ENCODE measurements at places on chromosomes 7 and 10. TPM values are rescaled to one million over a fixed set of nuclear protein-coding genes. Genes with fewer than 3 reads are reported as not detected.
A peak's percentile ranks its signal among the peaks of the same experiment; 100 is the strongest.

GRCh38 chr10:85861513-85862197 lies 504.9 kb downstream of the GRID1 start:
- no peak overlapping the region for H3K4me3 ChIP-seq
- H3K27ac ChIP-seq = no peak overlapping the region
- DNase-seq = no peak
- peaks cover 11% of the 10 kb centered on the region for H3K27me3 ChIP-seq

TOMM7 gene
- 244 TPM for total RNA-seq

GRCh38 chr10:70616761-70617160 lies 14.2 kb upstream of the PRF1 start:
- H3K4me1 ChIP-seq = peaks cover 57% of the 10 kb centered on the region
- H3K27ac ChIP-seq = peak overlapping the region; percentile 87
- no peak for DNase-seq
- H3K27me3 ChIP-seq = peaks cover 7% of the 10 kb centered on the region
- H3K4me3 ChIP-seq = no peak overlapping the region
- peaks cover 16% of the 10 kb centered on the region for H3K36me3 ChIP-seq

ADAM12 gene
- 0.63 TPM for total RNA-seq

- H3K27ac ChIP-seq = no peak overlapping the region
- no peaks in the 10 kb centered on the region for H3K27me3 ChIP-seq
- H3K4me3 ChIP-seq = no peak overlapping the region
- no peaks in the 10 kb centered on the region for H3K36me3 ChIP-seq
- H3K4me1 ChIP-seq = no peaks in the 10 kb centered on the region
- DNase-seq = no peak
Observed at GRCh38 chr7:8965177-8965576, 531.8 kb downstream of the NXPH1 start.

DNA sequence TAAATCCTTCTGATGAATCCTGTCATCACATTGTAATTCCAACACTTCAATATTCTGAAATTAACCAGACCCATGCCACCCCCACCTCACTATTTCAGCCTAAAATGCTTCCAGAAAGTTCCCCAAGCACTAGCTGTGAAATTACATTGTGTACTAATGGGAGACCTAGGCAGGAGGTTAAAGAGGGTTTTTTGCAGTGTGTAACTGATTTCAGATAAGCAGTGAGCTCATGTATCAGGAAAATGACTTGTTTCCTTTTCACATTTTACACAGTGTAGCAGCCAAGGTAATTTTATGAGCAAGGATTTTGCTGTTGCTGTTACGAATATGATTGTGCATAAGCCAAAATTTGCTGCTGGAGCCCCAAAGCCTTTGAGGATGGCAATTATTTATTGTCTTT lies 129.0 kb downstream of the INHBA start:
- DNase-seq = no peak
- no peak overlapping the region for H3K4me3 ChIP-seq
- no peaks in the 10 kb centered on the region for H3K27me3 ChIP-seq
- no peak overlapping the region for H3K27ac ChIP-seq
- no peaks in the 10 kb centered on the region for H3K36me3 ChIP-seq
- no peaks in the 10 kb centered on the region for H3K4me1 ChIP-seq

DNA sequence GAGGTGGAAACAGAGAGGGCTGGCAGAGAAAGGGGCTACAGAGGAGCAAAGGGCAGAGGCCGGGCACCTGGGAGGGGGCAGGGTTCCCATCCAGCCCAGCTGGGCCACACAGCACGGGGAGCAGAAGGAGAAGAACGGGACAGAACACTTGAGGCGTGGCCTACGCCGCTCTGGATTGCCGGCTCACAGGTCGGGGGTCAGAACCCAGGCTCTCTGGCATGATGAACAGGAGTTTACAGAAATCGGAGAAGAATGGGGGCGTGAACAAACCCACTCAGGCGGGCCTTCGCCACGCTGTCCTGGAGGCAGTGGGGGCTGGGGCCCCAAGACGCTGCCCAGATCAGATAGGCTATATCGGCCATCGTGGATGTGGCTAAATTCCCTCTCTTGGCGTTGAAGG lies 362.2 kb upstream of the SHH start:
- no peaks in the 10 kb centered on the region for H3K36me3 ChIP-seq
- H3K4me3 ChIP-seq = no peak overlapping the region
- no peaks in the 10 kb centered on the region for H3K4me1 ChIP-seq
- no peak overlapping the region for H3K27ac ChIP-seq
- peaks cover 11% of the 10 kb centered on the region for H3K27me3 ChIP-seq
- no peak for DNase-seq

TMEM140 gene
- total RNA-seq = 26.4 TPM

GLI3 gene
- total RNA-seq = 0.51 TPM

- DNase-seq = no peak
- no peaks in the 10 kb centered on the region for H3K27me3 ChIP-seq
- H3K4me3 ChIP-seq = no peak overlapping the region
- H3K4me1 ChIP-seq = no peaks in the 10 kb centered on the region
- no peak overlapping the region for H3K27ac ChIP-seq
- H3K36me3 ChIP-seq = no peaks in the 10 kb centered on the region
Observed at GRCh38 chr10:24034571-24034970, 174.4 kb upstream of the KIAA1217 start.

LHFPL3 gene
- not detected for total RNA-seq

DNA sequence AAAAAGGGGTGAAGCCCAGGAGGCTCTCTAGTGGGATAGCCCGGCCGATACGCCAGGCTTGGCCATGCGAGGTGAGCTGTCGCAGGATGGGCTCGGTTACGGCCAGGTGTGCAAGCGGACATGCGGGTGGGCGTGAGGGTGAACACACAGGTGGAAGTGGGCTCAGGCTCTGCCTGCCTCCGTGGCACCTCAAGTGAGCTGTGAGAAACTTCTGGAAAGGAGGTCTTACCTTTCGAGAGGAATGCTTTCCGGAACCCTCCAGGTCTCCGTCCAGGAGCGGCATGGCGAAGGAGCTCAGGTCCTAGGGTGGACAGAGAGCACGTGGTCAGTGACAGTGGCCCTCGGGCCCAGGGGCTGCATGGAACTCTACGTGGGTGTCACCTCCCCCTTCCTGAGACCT lies 90.7 kb downstream of the PRKAG2 start:
- H3K4me1 ChIP-seq = peaks cover 23% of the 10 kb centered on the region
- no peak for DNase-seq
- no peak overlapping the region for H3K4me3 ChIP-seq
- H3K36me3 ChIP-seq = no peaks in the 10 kb centered on the region
- H3K27ac ChIP-seq = no peak overlapping the region

DNA sequence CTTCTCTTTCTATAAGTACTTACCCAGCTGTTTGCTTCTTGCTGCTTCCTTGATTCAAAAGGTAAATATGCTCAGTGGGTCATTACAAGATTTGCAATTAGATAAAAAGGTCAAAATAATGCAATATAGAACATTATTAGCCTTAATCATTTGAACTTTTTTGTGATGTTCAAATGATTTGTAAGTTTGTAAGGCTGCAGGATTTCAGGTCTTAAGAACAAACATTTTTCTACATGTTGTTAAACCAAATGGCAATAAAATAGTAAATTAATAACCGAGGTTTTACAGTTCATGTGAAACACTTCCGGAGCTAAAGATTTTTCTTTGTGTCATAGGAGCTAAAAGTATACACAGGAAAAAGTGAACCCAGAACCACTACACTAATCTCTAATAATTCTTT lies 16.2 kb upstream of the SCIN start:
- peaks cover 5% of the 10 kb centered on the region for H3K27me3 ChIP-seq
- H3K36me3 ChIP-seq = peaks cover 2% of the 10 kb centered on the region
- H3K27ac ChIP-seq = no peak overlapping the region
- DNase-seq = no peak
- no peak overlapping the region for H3K4me3 ChIP-seq

GRCh38 chr10:88409236-88409635 lies 173.9 kb downstream of the RNLS start:
- H3K27ac ChIP-seq = no peak overlapping the region
- no peak for DNase-seq
- H3K36me3 ChIP-seq = no peaks in the 10 kb centered on the region
- H3K4me3 ChIP-seq = no peak overlapping the region

DNA sequence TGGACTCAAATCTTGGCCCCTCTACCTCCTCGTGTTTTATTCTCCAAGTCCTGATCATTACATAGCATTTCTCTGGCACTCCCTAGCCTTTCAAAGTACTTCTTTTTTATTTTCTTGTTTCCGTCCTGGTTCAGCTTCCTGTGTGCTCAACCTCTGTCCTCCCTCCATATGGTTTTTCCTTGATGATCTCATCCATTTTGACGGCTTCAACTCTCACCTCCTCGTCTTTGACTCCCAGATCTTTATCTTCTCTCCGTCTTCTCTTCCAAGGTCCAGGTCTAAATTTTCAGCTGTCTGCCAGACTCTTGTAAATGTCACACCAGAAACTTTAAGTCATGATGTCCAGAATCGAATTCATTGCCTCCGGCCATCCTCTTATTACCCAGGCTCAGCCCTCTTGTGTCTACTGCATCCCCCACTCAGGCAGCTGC lies 23.3 kb upstream of the GFRA1 start:
- H3K27ac ChIP-seq = no peak overlapping the region
- H3K4me1 ChIP-seq = no peaks in the 10 kb centered on the region
- no peaks in the 10 kb centered on the region for H3K27me3 ChIP-seq
- no peaks in the 10 kb centered on the region for H3K36me3 ChIP-seq
